NCI-H1417 (cell line): ENCODE measurements at places on chromosomes 6 and 20.

- no peak for DNase-seq
Measured at GRCh38 chr20:1346315-1346969, 17.5 kb upstream of the SDCBP2 start.

DNA sequence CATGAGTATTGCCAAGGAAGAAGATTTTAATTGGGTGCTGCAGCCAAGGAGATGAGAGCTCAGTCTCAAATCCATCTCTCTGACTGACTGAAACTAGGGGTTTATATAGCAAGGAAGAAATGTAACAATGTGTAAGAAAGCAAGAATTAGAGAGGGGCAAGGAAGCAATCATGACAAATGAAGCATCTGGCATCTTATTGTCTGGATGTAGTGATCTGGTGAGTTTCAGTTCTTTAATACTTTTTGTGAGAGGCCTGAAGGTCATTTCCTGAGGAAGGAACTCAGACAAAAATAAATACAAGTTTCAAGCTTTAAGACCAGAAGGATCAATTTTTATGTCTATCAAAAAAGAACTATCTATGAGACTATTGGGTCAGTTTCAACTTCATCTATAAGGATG is 64.2 kb downstream of the HTR1E start:
- no peak for DNase-seq

- DNase-seq: no peak
Measured at GRCh38 chr6:121434037-121434770, 1.2 kb upstream of the GJA1 start.

DNA sequence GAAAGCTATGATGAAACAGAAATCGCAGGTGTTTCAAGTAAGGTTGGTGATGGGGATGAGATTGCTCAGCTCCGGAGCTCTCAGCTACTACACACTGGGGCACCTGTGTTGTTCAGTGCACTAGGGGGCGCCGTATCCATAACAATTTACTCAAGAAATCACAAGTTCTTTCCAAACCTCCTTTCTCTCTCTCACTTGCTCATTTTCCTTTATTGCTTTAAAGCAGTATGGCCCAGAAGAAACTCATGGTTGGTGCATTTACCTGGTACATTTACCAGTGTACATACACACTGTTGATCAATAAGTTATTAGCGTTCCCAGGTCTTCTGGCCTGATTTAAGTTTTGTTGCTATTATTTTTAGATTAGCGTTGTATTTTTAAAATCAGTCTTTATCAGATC is 235.2 kb upstream of the TAB2 start:
- peak; percentile 44 for DNase-seq

GRCh38 chr6:167103041-167103891 is 19.6 kb upstream of the CCR6 start:
- DNase-seq: no peak

DNA sequence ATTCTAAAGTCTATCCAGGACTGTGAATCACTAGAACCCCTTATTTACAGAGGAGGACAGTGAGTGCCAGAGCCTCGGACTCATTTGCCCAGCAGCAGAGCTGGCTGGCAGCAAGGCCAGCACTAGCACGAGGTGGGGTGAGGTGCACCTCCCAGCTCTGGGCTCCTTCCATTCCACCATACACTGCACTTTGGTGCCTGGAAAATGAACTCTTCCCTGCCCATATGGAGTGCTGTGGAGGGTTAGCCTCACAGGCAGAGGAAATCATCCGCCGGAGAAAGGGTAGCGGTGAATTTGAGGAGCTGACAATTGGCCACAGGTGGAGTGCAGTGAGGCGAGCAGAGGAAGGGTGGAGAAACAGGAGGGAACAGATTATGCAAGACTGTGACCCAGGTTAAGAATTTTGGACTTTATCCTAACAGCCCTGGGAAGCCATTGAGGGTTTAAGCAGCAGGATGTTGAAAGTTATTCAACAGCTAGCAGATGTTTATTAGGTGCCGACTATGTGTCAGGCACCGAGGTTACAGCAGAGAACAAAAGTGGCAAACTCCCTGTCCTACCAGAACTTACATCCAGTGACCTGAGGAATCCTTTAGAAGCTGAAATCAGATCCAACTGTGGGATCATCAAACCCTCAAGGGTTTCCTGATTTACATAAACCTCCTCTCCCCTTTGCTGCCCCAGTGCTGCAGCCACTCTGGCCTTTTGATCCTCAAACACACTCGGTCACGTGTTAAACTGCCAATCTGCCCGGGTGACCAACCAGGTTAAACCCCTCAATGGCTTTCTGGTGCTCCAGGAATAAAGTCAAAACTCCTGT is 6.2 kb downstream of the TRIM26 start:
- DNase-seq: no peak

GRCh38 chr20:58698741-58699622 is 6.4 kb downstream of the NPEPL1 start:
- no peak for DNase-seq

GRCh38 chr6:16389642-16390041 is 151.3 kb downstream of the GMPR start:
- no peak for DNase-seq

- peak; percentile 99 for DNase-seq
Measured at GRCh38 chr20:14860410-14860814, 523.0 kb upstream of the FLRT3 start.

GRCh38 chr6:100518588-100518987 is 53.9 kb upstream of the SIM1 start:
- DNase-seq: peak; percentile 37

- no peak for DNase-seq
Measured at GRCh38 chr20:62321521-62321948, 18.7 kb downstream of the ADRM1 start.

DNA sequence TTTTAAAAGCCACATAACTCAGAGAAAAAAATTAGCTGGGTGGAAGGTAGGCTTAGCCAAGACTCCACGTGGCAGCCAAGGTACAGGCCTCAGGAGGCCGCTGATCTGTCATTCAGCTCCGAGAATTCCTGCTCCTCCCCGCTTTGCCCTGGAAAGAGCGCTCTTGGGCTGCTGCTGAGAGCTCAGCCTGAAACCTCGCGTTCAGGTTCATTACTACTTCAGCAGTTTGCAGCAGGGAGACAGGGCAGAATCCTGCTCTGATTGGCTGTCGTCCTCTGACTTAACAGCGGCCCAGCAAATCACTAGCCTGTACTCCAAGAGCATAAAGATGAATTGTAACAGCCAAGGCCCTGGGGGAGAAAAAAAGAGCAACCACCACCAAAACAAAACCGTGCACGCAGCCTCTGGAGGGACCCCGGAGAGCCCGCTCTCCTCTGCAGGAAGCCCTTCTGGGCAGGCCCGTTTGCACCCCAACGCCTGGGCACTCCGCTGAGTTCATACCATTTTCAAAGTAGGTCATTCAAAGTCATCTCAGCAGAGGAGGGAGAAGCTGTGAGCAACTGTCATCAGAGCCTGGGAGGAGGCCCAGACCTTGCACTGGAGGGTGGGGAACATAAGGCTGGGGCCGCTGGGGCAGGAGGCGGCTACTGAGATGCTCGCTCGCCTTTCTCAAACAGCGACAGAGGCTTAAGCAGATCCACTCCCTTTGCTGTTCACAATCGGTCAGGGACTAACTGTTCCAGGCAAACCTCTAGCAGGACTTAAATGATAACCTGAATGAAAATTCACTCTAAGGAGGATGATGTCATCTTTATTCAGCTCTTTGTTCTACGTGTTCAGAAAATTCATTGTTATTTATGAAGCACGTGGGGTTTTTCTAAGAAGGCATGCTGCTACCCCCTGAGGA is 42.3 kb upstream of the ATXN1 start:
- DNase-seq: peak; percentile 81

DNA sequence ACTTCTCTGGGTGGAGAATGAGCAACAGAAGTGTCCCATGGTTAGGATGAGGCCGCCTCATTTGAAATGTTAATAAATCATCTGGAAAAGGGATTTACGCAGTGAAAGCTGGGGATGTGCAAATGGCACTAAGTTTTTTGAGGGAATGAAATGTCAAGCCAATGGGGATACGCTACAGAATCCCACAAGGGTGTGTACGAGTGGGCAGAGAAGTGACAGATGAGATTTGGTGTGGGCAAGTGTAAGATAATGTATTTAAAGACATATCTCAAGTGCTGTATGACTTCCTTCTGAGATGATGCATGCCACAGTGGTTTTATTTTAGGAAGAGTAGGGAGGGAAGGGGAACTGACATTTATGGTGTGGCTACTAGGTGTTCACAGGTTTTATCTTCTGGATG is 100.6 kb downstream of the LRFN2 start:
- no peak for DNase-seq

DNA sequence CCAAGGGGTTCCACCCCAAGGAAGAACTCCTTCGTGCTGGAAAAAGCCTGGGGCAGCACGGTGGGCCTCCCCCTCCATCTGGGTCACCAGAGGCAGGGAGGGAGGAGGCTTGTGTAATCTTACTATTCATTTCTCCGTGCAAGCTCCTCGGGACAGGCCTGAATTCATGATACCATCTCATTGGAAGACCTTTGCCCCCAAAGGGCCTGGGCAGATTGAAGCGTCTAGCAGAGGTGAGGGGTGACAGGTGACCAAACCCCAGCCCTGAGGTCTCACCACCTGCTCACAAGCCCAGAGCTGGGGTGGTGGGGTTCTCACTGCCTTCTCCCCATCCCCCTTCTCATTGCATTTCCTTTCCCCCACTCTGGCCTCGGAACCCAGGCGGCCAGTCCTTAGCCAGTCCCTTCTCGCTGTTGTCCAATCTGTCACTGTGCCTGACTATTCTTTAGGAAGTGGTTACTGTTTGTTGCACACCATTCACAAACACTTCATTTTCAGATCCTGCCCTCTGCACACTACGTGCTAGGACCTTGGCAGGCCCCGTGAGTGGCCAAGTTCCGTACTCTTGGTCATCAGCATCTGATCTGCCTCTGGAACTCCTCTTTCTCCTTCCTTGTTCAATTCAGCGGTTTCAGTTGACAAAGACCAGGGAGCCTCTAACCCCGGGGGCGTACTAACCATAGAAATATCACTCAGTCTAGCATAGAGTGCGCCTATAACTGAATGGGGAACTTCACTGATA is 137.1 kb downstream of the LY86 start:
- DNase-seq: no peak

DNA sequence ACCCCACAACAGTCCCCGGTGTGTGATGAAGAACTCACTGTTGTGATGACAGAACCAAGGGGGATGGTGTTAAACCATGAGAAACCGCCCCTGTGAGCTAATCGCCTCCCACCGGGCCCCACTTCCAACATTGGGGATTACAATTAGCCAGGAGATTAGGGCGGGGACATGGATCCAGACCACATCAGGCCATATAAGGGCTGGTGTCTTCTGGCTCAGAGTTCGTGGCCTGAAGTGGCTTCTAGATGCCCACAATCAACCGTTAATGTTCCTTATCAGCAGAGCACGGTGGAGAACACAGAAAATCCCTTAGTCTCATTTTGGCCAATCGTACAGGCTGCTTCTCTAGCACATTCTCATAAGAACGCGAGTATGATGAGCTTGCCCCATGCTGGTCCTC is 10.9 kb upstream of the MAS1 start:
- DNase-seq: no peak

DNA sequence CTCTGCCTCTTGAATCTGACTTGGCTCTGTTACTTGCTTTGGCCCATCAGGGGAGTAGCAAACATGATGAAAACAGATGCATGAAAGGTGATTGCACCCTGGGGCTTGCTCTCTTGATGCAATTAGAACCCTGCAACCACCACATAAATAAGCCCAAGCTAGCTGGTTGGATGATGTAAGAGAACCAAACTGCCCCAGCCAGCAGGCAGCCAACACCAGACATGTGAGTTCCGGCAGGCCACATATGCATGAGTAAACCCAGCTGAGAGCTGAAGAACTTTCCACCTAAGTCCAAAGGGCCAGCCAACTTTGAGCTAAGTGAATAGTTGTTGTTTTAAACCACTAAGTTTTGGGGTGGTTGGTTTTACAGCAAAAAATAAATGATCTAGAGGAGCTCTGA is 268.4 kb downstream of the FARS2 start:
- DNase-seq: no peak

- peak; percentile 21 for DNase-seq
Measured at GRCh38 chr6:166955865-166956443, 396 bp downstream of the RNASET2 start.

DNA sequence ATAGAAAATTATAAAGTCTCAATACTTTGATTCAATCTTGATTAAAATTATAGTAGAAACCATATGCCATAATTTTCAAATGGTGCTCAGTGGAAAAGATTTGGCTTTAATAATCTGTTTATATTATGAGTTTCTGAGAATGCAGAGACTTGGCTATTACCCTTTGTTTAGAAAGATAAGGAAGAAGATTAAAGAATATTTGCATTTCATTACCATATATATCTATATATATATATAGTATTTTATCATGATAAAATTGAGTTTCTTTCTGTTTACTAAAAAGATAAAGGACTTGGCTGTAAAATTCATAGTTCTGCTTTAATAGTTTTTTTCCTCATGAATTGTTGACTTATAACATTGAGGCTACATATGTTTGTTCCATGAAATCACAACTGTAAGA is 679.3 kb upstream of the MAP3K7 start:
- DNase-seq: no peak

- DNase-seq: no peak
Measured at GRCh38 chr20:48722002-48722731, 105.6 kb downstream of the PREX1 start.

GRCh38 chr20:8457978-8458377 is 325.9 kb downstream of the PLCB1 start:
- DNase-seq: no peak

GRCh38 chr6:10407018-10407673 is 7.7 kb downstream of the TFAP2A start:
- no peak for DNase-seq

GRCh38 chr6:128271527-128271926 is 248.9 kb downstream of the PTPRK start:
- DNase-seq: no peak

GRCh38 chr6:116438590-116439448 is 22.4 kb upstream of the CALHM6 start:
- DNase-seq: no peak

- no peak for DNase-seq
Measured at GRCh38 chr20:50821257-50821921, 26.5 kb downstream of the BCAS4 start.

DNA sequence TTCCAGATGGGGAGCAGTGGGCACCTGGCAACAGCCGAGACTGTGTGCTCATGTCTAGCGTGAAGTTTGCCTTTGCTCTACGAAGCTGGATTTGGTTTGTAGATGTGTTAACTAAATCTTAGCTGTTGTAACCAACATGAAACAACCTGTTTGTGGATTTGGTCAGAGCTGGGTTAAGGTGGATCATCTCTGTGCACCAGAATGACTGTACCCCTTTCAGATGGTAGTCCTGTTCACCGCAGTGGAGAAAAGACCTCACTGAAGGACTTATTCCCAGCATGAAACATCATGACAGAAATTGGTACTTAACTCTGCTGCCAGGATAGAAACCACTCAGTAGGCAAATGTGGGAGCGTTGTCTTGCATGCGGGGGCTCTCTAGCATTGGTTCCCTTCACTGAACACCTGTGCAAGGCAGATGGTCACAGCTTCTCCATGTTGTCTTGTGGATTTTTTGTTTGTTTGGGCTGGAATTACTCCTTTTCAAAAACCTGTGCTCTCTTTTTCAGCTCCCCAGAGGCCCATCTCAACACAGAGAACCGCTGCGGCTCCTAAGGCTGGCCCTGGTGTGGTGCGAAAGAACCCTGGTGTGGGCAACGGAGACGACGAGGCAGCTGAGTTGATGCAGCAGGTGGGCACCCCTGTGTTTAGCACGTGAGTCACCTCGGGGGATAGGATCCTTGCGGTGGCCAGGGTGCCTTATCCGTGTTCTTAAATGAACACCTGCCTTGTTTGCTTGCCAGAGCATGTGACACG is 19.3 kb upstream of the EFCAB8 start:
- peak; percentile 21 for DNase-seq

GRCh38 chr6:125718109-125718508 is 31.3 kb upstream of the HEY2 start:
- DNase-seq: no peak
